ENCODE measurements at places on chromosomes 4 and X.

DNA sequence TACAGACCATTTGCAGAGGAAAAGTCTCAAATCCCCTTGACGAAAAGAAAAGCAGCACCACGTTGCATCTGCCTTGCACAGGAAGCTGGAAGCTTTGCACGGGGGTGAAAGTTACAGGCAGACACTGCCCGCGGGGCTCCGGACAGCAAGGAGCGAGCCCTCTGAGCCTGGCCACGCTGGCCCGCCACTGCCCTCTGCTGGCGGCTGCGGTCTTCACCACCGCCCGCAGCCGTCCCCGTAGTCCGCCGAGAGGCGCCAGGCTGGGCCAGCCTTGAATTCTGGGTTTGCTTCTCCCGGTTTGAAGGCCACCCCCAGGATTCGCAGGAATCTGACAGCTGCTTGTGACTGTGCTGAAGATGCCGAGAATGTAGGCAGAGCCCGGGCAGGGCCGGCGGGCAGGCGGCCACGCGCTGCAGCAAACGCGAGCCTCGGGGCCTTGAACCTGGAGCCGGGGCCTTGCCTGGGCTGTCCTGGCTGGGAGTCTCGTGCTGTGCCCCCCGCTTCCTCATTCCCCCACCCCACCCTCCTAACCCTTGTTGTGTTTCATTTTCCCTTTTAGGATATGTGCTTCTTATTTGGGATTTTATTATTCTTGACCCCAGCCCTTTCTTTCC is 49.2 kb downstream of the ENPP6 start:
- DNase-seq = no peak

- no peak for DNase-seq
These were observed 11.3 kb upstream of the LIMCH1 start for GRCh38 chr4:41526628-41527027.

GRCh38 chr4:33715841-33716395 is 2528.4 kb downstream of the ARAP2 start:
- no peak for DNase-seq

DNA sequence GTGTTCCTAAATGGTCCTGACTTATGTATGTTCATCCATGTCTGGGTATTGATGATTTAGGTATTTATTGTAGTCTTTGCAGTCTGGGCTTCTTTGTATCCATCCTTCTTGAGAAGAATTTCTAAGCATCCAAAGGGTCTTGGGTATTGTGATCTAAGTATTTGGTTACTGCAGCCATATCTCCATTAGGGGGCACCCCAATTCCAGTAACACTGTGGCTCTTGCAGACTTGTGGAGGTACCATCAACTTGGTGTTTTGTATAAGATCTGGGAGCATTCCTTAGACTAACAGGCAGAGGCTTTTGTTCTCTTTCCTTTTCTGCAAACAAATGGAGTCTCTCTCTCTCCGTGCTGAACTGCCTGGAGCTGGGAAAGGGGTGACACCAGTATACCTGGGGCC is 113.7 kb upstream of the NEXMIF start:
- DNase-seq = no peak

DNA sequence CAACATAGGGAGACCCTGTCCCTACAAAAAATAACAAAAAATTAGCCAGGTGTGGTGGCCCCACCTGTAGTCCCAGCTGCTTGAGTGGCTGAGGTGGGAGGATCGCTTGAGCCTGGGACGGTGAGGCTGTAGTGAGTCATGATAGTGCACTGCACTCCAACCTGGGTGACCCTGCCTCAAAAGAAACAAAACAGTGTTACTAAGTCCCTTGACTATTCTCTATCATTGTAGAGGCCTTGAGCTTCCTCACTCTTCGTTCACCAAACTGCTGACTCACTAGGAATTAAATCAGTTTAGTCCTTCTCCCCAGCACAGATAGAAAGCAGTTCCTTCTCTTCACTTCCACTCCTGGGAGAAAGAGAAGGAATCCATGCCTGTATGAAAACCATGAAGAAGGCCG is 14.5 kb downstream of the CDS1 start:
- no peak for DNase-seq
